ENCODE measurements at places on chromosomes 2 and 18.

DNA sequence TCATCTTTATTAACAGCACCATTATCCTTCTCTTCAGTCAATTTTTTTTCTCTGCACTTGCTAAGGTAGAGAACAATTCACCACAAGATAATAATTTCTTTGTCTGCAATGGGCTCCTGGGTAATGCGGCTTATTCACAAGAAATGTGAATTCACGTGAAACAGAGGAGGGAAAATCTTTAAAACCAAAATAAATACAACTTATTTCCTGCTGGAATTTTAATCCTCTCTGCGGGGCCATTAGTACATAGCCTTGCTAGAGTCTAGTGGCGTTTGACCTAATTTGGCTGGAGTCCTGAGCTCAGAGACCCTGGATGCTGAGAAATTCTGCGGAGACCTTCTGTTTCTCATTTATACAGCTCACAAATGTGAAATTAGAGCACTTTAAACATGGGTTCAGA, 319.3 kb upstream of the MMADHC start:
- DNase-seq = no peak

DNA sequence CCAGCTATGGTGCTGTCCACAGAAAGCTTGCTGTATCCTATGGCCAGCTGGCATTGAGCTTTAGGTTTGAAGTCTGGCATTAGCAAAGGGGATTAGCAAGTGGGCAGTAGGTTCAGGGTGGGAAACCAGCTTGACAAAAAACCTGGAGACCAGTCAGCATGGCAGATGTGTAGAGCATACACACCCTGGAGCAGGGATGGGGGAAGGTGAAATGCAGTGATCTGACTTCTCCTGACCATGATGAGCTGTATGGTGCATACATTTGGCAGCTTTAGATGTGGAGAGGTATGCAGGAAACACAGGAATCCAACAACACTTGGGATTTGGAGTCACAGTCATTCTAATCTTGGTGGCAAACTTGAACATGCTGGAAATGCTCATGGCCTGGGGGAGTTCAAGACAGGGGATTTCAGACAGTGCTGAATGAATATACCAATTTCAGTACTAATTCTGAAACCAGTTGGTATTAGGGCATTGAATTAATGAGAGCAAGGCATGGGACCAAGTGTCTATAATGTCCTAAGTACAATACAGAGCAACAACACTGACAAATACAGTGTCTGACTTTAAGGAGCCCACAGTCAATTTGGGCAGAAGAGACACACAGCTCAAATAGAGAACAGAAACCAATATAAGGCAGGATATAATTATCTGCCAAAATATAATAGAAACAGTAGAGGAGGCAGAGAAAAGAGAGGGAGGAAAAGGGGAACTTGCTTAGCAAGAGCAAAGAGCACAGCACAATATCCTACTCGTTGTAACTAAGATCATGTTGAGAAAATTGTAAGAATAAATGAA, 11.8 kb downstream of the ARHGAP15 start:
- DNase-seq = no peak

- DNase-seq = no peak
Observed at GRCh38 chr2:98436734-98437133, 7.9 kb upstream of the INPP4A start.

DNA sequence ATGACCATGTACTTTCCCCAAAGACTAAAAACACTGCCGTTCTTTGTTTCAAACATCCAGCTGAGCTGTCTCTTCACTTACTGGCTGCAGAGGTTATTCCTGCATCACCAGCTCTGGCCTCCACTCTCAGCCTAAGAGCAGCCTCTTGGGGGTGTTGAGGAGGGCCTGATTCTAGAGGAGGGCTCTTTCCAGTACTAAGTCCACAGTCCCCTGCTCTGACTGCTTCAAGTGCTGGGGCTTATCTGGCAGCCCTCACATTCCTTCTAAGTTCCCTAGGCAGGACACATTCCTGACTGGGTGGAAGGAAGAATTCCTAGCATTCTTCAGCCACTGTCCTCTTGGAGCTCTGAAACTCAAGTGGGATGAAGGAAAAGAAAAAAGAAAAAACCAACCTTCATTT, 32.9 kb upstream of the EHBP1 start:
- DNase-seq = peak; percentile 65

GRCh38 chr2:10532638-10533101, 84.5 kb upstream of the ODC1 start:
- DNase-seq = no peak

DNA sequence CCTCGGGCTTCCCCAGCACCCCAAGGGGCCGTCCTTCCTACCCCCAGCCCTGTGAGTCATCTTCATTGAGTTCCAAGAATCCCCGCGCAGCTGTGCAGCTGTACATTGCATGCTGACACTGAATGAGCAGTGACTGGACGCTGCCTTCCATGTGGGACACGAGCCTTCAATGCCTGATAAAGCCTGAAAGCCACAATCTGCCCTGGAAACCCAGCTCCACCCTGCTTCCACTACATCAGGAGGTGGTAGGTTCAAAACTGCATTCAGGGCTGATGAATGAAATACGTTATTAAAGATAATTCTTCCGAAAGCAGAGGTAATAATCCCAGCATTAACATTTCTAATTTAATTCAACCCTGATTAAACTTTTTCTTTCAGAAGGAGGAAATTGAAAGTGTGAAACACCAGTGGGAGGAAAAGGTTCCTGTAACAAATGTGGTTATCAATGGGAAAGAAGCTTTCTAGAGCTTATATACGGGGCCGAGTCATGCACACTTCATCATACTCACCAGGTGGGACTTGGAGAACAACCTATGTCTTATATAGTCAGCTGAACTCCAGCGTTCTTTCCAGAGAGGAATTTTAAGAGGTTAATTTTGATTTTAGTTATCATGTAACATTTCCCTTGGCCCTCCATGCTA, 360.1 kb downstream of the LPIN1 start:
- peak; percentile 87 for DNase-seq

DNA sequence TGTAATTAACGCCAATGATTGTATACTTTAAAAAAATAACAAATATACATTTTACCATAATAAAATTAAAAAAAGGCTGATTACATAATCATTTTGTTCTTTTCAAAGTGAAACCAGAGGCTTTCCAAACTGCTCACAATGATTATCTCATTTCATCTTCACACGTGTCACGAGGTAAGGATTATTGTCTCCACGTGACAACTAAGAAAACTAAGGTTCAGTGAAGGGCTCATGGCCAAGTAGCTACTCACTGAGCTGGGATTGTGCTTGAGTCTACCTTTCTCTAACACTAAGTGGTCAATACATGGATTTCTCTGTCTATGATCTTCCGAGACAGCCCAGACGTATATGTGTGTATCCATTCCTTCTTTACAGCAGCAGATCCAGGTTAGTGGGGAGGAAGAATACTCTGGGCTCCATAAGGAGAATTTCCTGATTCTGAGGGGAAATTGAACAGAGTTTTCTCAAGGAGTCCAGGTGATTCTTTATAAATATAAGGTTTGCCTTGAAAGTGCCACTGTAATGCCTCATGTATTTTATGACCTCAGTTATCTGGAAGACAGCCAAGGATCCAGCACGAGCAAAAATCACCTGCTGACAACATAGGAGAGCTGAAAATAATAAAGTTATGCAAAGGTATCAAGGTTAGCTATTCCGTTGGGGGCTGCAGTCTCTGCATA, 25.6 kb upstream of the ACSL3 start:
- DNase-seq = no peak

- DNase-seq = no peak
Observed at GRCh38 chr2:19332503-19332902, 25.9 kb downstream of the OSR1 start.

DNA sequence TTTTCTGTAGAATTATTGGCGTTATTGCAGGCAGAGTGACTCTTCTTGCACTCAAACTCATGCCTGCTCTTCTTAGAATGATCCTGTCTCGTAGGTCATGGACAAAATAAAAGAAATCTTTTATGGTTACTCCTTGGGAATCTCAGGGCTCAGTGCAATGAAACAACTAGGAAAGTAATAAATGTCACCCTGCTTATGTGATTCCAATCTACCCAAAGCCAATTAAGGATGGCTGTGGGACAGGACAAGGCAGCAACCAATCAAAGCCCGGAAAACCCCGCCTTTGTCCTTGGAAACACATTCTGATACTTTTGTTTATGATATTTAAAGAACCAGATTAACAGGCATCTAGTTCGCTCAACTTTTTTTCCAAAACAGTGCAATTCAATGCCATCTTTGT, 53.0 kb downstream of the GRB14 start:
- DNase-seq = no peak

DNA sequence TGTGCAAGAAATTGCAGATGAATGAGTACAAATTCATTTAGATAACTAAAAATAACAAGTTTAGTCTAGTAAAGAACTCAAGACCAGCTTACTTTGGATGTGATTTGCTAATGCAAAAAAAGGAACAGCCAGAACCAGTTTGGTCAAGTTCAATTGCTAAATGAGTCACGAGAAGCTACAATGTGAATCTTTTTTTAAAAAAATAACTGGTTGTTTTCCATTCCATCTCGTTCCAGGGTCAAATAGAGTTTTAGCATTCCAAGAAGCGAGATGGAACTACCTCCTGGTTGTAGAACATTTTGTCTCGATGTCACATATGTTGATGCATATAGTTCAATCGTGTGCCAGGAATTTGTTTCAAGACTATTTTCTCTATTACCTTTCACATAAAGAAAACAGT, 65.0 kb upstream of the IKZF2 start:
- DNase-seq = no peak

GRCh38 chr2:27379836-27380625, 503 bp downstream of the ZNF513 start:
- no peak for DNase-seq

- no peak for DNase-seq
Observed at GRCh38 chr2:223262946-223263345, 211.0 kb downstream of the KCNE4 start.

DNA sequence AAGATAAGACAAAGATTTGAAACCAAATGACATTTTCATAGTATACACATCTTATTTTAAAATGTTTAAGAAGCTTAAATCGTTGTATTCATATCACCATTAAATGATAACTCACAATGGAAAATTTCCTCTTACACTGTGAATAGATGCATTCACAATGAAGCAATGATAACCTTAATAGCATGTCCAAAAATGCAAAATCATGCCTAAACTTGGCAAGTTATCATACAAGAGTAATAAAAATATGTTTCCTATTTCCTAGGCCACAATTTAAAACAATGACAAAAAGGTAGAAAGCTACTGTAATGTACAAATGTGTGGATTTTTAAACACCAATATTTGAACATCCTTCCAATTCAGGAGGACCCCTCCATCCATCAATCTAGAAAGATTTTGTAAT, 157.4 kb upstream of the GULP1 start:
- no peak for DNase-seq

- DNase-seq = no peak
Observed at GRCh38 chr2:119431155-119431975, at the start of gene TMEM37. Gene TMEM37 (plus strand): TSS chr2:119431854. CDS start chr2:119431904, 50 bp downstream.

GRCh38 chr2:38534746-38535403, 67.9 kb downstream of the HNRNPLL start:
- DNase-seq = no peak

DNA sequence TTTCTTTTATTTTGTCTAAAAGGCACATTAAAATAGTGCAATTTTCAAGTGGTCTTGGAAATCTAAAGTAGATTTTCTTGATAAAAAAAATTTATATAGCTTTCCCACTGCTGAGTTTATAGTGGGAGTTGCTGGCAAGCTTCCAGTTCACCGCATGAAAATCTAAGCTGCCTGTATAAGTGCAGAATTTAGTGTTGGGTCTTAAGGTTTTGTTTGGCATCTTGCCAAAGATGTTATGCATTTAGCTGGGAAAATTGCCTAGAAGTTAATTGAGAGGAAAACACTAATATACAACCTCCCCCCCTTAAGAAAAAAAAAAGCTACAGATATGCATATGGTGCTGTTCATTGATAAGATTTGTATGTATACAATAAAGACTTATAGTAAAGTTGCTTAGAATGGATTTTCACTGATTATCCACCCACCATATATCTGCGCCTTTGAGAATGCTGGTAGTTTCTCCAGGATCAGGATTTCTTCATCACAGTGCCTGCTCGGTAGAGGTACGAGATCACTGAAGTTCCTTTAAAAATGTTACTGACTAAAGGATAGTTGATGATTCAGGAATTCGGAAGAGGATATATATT, 803.2 kb upstream of the POU3F3 start:
- DNase-seq = no peak

- no peak for DNase-seq
Observed at GRCh38 chr18:25662272-25662671, 310.3 kb upstream of the ZNF521 start.

- no peak for DNase-seq
Observed at GRCh38 chr2:32523686-32524085, 104.2 kb upstream of the TTC27 start.

- no peak for DNase-seq
Observed at GRCh38 chr18:63366213-63367052, 573 bp downstream of the KDSR start.

DNA sequence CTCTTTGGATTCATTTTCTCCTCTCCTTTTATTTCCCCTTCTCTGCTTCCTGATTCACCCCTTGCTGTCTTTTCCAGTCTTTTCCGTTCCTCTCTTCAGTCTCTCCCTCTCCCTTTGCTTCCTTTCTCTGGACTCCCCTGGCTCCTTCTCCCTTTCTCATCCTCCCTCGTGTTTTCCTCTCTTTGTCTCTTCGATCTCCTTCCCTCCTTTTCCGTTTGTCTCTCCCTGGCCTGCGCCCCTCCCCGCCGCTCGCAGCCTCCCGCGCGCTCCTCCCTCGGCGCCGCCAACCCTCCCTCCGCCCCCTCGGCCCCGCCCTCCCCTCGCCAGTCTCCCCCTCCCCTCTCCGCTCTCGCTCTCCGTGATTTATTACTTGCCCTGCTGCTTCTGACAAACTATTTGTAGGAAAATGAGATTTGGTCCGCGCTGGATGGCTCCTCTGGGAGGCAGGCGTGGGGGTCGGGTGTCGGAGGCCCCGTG, 46.0 kb upstream of the PAX8 start:
- DNase-seq = no peak

GRCh38 chr18:48186131-48186766, 222.9 kb downstream of the ZBTB7C start:
- DNase-seq = no peak

DNA sequence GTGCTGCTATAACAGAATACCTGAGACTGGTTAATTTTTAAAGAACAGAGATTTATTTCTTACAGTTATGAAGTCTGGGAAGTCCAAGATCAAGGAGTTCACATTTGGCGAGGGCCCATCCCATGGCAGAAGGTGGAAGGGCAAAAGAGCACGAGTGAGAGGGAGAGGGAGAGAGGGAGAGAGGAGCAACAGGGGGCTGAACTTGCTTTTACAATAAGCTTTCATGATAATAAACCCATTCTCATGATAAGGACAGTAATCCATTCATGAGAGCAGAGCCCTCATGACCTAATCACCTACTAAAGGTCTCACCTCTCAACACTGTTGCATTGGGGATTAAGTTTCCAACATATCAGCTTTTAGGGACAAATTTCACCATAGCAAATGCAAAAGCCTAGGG, 45.3 kb downstream of the DSC3 start:
- DNase-seq = no peak

DNA sequence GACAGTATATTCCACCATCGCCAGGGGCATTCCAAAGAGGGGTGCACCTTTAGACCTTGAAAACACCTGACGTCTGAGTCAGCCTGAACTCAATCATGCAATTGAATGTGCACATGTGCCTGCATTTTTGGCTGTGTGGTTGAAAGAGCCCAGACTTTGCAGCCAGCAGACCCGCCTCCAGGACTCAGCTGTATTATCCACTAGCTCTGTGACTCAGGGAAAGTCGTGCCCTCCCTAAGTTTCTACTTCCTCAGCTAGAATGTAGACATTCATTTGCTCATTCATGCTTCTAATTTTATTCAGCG, 94.2 kb downstream of the LRRC30 start:
- DNase-seq = no peak

All from GM04503 (cell line).